ENCODE measurements at places on chromosomes 11 and 22.

GRCh38 chr22:34886812-34887211, 179.1 kb upstream of the ISX start:
- no peak for DNase-seq

- DNase-seq, result no peak
Observed at GRCh38 chr11:110172468-110173065, 79.4 kb downstream of the ZC3H12C start.

DNA sequence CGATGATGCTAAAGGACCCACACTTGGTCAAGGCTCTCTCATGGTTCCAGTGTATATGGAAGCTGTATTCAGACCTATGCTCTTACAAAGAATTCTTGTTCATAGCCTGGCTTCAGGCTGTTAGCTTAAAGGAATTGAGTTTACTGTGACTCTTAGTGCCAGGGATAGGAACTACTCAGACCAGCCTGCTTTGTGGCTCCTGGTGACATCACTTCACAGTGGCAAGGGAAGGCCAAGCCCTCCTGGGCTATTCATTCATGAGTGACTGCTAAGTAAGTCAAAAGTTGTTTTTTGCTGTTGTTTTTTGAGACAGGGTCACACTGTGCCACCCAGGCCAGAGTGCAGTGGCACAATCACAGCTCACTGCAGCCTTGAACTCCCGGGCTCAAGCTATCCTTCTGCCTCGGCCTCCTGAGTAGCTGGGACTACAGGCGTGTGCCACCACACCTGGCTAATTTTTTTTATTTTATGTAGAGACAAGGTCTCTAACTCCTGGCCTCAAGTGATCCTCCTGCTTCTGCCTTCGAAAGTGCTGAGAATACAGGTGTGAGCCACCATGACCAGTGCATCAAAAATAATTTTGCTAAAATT, 9.6 kb downstream of the ART5 start:
- no peak for DNase-seq

- DNase-seq, result no peak
Observed at GRCh38 chr22:26239581-26239980, 70.3 kb downstream of the SEZ6L start.

DNA sequence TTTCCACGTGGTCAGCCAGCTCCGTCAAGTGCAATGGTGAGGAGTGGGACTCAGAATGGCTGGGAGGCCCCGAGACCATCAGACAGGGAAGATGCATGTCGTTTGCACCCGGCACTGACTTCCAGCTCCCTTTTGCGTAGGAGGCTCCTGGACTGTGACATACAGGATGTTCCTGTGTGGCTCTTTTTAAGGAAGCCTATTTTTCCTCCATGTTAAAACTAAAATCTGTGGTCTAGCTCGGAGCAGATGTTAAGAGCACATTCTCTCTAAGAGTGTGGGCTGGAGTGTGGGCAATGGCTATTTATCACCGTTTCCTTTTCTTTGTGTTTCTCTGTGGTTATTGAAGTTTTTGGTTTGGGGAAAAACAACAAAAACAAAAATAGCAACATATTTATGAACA, 40.9 kb upstream of the AMPD3 start:
- no peak for DNase-seq

GRCh38 chr11:70124321-70125000, 46.3 kb downstream of the ANO1 start:
- no peak for DNase-seq

- no peak for DNase-seq
Observed at GRCh38 chr11:123507043-123507442, 77.0 kb downstream of the GRAMD1B start.

- DNase-seq, result no peak
Observed at GRCh38 chr11:17611049-17611448, 64.0 kb downstream of the OTOG start.

DNA sequence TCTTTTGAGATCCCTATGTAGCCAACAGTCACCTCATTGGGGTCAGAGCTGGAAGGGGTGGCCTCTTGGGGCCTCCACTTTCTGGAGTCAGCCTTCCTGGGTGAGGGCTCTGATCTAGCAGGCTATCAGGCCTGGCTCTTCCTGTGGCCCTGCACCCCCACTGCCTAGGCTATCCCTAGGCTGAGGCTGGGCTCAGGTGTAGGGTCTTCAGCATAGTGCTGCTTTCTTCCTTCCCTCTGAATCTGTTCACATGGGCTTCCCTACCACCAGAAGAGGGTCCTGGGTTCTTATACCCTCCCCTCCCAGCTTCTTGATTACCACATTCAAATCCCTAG, 456 bp upstream of the SPI1 start:
- DNase-seq, result no peak

- no peak for DNase-seq
Observed at GRCh38 chr11:77381729-77382665, 80.5 kb upstream of the GDPD4 start.

DNA sequence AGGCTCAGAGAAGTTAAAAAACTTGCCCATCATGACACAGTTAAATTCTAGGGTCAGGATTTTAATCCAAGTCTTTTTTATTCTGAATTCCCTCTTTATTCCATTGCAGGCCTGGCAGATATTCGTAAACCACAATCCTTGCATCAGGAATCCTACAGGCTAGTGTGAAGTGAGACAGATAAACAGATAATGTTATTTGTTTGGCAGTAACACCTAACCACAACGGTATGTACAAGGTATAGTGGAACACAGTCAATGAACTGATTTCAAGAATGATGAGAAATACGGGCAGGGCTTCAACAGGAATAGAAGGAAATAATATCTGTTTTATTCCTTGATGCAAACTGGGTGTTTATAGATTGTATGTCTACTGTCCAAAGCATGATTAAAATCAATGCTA, 32.0 kb upstream of the NARS2 start:
- no peak for DNase-seq

GRCh38 chr22:43624144-43624998, 187.7 kb downstream of the EFCAB6 start:
- no peak for DNase-seq

GRCh38 chr11:733072-733471, 14.2 kb upstream of the TALDO1 start:
- DNase-seq, result no peak

- no peak for DNase-seq
Observed at GRCh38 chr11:128692753-128693415, 988 bp upstream of the FLI1 start.

DNA sequence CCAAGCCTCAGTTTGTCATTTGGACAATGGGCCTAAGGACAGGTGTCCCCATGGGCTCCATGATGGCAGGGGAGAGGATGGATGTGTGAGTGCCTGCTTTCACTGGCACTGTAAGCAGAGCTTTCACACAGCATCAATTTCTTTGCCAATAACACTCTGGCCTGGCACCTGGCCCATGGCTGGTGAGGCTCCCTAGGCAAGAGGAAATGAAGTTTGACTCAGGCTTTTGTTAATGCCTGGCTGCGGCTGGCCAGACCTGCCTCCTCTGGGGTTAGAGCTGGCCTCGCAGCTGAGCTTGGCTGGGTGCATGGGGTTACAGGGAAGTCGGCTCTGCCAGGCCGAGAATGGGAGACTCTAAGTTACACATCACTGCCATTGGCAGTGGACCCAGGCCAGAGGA, 30.0 kb upstream of the SEZ6L start:
- DNase-seq, result peak; percentile 28
